ENCODE measurements at places on chromosomes 12 and 14. TPM values are rescaled to one million over a fixed set of nuclear protein-coding genes. Genes with fewer than 3 reads are reported as not detected.

The SMOC1 gene
- 75.6 TPM for total RNA-seq

The EML1 gene
- total RNA-seq, result 5.1 TPM

The GARIN6 gene
- total RNA-seq, result not detected

The GPRC5A gene
- 0.73 TPM for total RNA-seq

The LRRIQ1 gene
- total RNA-seq, result not detected

The KRT78 gene
- not detected for total RNA-seq

The OR4E2 gene
- total RNA-seq, result not detected

The STYX gene
- 11.5 TPM for total RNA-seq

The CINP gene
- 20.8 TPM for total RNA-seq

The NELL2 gene
- total RNA-seq, result 0.78 TPM

The RHEBL1 gene
- 0.18 TPM for total RNA-seq

The WNT1 gene
- not detected for total RNA-seq

The CDC42BPB gene
- 45.0 TPM for total RNA-seq

The RFX4 gene
- not detected for total RNA-seq

The SRRM4 gene
- not detected for total RNA-seq

The ORMDL2 gene
- total RNA-seq, result 28.4 TPM

The RAD9B gene
- 0.25 TPM for total RNA-seq

The MAX gene
- total RNA-seq, result 32.3 TPM

The OAS3 gene
- 4.1 TPM for total RNA-seq

The AICDA gene
- total RNA-seq, result not detected

The RTL1 gene
- not detected for total RNA-seq

The TMEM132C gene
- 0.10 TPM for total RNA-seq

The CARMIL3 gene
- total RNA-seq, result 2.0 TPM

The PMEL gene
- total RNA-seq, result 5.4 TPM

The PPP1R36 gene
- 0.18 TPM for total RNA-seq

The TAC3 gene
- not detected for total RNA-seq

The MGAT4C gene
- not detected for total RNA-seq

The CISTR gene
- not detected for total RNA-seq

The CCDC198 gene
- total RNA-seq, result 27.4 TPM
